ENCODE measurements at places on chromosomes 7 and 10.

GRCh38 chr7:70579397-70580097 is 552.4 kb upstream of the GALNT17 start:
- peak; percentile 54 for DNase-seq

GRCh38 chr7:117688126-117688525 is 185.1 kb downstream of the CTTNBP2 start:
- DNase-seq: peak; percentile 96

DNA sequence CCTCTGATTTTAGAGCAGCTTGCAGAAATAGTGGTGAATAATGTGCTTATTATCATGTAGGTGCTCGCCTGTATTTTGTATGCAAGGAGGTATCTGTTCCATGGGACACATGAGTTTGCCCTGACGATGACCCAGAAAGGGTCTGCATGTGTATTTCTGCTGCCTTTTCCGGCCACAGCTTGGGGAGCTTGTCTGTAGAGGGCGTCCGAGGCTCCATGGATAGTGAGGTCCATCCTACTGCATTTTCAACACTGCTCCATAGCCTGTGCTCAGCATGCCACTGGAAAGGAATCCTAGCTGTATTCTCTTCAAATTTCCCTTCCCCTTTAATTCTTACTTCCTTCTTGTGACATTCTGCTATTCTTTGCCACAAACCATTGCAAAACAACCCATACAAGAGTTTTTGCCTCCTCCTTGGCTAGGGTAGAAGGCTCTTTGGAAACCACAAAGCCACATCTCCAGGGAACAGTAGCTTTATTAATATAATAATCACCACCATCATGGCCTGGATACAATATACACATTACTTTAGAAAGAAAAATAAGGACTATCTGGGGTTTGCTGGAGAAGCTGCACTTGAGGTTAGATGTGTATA is 127.7 kb downstream of the DYNC1I1 start:
- DNase-seq: no peak

DNA sequence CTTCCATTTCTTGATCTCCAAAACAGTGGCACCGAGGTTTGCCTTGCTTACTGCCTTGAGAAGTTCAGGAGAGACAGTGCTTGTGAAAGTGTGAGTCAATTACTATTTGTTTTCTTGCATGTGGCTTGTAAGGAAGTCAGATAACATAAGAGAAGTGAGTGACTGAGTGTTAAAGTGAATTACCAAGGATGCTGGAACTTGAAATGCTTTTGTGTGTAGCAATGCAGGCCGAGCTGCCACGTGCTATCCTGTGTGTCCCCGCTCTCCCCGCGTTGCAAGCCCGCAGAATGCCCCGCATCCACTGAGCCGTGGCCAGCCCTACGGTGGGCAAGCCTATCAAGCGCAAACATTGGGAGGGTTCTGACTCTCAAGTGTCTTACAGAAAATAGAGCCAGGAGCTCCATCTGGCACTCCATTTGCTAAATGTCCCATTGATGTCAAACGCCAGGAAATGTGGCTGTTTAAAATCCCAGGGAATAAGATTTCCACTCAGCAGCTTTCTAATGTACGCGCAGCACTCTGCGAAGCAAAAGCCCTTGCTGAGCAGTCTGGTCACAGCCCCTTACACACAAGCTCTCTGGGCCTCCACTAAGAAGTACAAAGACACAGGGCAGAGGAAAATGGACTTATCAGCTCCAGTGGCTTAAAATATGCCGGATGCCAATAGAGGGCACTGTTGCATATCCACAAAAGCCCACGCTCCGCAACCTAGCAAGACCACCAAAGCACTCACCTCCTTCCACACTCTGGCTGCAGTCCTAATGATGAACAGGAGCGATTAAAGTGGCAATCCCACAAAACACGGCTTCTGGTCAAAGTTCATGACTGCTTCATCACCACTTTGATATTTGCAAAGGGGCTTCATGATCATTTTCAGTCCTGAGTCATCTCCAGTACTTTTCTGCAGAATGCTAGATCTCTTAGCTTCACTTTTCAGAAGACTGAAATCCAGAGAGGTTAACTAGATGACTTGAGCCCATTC is 158.0 kb upstream of the ITGB1 start:
- peak; percentile 57 for DNase-seq

- DNase-seq: no peak
Measured at GRCh38 chr10:5419466-5420094, 7.2 kb downstream of the NET1 start.

GRCh38 chr7:101332026-101332425 is 10.4 kb upstream of the IFT22 start:
- DNase-seq: no peak

GRCh38 chr7:137878333-137878961 is 31.7 kb upstream of the DGKI start:
- DNase-seq: no peak

Measured in epithelial cell of esophagus (primary cell).